ENCODE measurements at places on chromosomes 3 and 15. TPM values are rescaled to one million over a fixed set of nuclear protein-coding genes. Genes with fewer than 3 reads are reported as not detected.

The CPEB1 gene
- total RNA-seq = 1.6 TPM

DNA sequence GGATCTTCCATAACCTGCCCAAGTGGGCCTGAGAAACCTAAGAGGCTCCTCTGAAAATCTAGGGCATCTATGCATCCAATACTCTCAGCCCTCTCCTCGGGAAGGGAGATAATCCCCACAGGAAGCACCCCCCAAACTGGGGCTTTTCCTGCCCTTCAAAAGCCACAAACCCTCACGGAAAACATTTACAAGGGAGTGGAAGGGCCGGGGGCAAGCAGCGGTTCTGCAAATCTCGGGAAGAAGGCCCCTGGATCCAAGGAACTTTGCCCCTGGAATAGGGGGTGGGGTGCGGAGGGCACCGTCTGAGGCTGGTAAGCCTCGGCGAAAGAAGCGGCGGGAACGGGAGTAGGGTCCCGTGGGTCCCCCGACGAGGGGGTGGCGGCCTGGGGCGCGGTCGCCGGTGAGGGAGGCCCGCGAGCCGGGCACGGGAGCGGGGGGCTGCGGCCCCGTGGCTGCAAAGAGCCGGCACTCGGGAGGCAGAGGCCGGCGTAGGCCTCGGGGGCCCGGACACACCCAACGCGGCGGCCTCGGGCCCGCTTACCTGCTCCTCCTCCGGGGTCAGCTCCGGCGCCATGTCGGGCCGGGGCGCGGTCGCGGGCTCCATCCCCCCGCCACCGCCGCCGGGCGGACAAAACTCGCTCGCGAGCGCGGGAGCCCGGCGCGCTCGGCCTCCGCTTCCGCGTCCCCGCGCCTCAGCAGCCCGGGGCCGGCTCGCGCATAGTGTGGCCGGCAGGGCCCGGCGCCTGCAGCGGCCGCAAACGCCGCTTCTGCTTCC, 755 bp downstream of the PTPN9 start:
- DNase-seq = peak; percentile 15

- DNase-seq = no peak
These were observed 86.2 kb downstream of the EPHB1 start for GRCh38 chr3:134881305-134881704.

DNA sequence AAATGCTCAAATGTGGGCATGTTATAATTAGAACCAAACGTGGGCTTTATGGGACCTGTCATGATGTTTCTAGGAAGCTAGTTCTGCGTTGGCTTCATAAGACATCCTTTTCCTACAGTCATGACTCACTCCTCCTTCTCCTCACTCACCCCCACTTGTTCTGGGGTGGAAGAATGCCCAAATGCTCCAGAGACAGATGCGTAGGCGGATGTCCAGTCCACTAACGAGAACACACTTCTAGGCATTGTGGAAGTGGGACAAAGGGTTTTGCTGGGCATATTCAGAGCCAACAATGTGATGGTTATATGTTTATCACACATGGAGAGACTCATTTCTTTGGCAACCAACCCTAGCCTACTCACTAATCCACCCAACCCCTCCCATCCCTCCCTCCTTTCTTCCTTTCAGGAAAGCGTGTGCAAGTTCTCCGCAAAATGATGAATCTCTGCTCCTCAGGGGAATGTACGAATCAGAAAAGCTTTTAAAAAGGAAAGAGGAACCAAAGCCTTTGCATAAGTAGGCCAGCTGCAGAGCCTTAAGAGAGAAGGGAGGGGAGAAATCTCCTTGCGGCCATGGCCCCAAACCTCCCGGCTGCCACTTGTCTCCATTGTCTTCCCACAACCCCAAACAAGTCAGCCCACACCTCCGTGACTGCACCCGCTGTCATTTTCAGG, 123.0 kb upstream of the SPRED1 start:
- DNase-seq = peak; percentile 29

GRCh38 chr3:101248736-101249135, 71.6 kb downstream of the IMPG2 start:
- no peak for DNase-seq

The ZBTB47 gene
- 0.45 TPM for total RNA-seq

DNA sequence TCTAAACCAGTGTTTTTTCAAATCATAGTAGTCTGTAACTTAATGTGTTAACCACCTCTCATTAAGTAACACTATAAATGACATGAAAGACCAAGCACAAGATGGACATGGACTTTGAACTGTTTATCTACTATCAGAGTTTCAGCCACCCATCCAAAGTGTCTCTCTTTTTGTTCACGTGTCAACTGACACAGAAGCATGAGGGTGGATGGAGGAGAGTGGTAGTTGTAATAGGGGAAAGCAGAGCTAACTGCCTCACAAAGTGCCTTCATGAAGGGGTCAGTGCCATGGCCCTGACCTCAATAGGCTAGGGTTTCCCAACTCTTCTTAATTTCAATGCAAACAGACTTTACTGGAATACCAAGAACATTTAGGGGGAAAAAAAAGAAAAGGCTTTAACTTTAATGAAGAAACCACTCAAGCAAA, 32.1 kb upstream of the TRPM7 start:
- DNase-seq = no peak

DNA sequence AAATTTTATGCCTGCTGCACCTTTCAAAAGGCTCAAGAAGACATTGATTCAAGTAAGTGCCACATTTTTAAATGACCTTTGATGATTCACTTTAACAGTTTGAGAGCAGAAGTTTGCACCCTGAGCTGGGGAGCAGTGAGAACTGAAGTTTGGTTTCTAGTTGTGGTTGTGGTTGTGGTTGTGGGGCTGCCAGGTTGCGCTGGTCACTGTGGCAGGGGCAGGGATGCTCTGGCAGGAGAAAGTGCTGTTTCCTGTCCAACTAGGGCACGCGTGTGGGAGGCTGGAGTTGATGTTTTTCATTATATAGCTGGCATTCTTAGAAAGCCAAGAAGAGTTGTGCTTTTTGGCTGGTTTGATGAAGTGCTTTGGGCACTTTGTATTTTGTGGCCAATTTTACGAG, 339.7 kb upstream of the NR2F2 start:
- DNase-seq = peak; percentile 31

DNA sequence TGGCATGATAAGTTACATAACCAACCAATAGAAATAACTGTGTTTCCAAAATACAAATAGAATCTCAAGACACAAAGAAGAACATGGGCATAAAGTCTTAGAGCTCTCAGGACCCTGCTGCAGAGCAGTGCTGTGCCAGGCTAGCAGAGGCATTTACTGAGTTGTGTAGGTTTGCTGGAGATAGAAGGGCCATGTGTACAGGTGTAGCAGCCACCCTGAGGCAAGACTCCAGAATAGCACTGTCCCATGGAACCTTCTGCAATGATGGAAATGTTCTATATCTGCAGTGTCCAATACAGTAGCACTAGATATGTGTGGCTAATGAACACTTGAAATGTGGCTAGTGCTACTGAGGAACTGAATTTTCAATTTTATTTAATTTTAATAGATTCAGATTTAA, 267.0 kb upstream of the UMPS start:
- no peak for DNase-seq

- no peak for DNase-seq
These were observed 210.6 kb downstream of the TCF12 start for GRCh38 chr15:57129064-57129463.

DNA sequence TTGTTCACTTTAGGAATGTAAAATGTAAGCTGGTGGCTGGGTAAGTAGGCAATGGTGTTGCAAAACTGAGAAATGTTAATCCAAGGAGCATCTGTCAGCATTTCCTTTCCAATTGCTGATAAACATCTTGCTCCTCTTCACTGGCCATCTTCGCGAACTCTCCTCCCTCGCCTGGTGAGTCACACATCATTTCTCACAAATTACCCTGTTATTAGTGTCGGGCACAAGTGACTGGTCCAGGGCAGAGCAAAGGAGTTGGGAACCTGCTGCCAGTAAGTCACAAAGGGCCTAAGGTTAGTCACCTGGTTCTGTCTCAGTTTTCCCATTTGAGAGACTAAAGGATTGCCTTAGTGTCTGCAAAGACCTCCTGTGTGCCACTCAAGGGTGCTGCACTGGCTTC, 13.0 kb downstream of the CERS3 start:
- DNase-seq = no peak

DNA sequence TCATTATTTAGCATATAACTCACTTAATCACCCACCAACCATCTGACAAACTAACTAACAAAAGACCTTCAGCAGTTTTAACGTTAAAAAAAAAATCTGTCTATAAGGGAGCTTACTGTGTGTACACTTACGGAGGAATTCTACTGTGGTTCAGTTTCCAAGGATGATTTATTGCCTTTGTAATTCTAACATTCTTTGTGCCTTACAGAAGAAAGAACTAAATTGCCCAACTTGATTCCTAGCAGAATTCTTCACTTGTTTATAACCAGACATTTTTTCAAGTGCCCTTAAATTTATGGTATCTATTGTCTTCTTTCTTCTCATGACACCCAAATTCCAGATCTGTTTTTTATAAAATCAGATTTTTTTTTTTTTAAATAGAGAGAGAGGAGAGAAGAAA, 119.7 kb upstream of the IGSF10 start:
- DNase-seq = no peak

DNA sequence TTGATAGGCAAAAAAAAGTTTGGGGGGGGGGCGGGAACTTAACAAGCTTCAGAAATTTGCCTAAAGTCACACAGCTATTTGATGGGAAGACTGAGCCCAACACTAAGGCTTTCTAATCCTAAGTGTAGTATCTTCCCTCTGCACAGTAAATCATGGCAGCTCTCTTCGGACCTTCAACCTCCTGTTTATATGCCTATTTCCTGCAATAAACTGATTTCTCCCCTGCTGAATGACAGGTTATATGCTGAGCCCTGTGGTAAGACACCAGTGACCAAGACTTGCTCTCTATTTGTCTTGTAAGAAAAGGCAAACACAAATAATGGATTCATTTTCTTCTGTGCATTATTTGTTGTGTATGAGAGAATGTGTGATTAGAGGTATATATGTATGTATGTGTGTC, 355.8 kb upstream of the ARRDC4 start:
- no peak for DNase-seq

- DNase-seq = no peak
These were observed 36.0 kb upstream of the SKIL start for GRCh38 chr3:170321321-170322034.

- no peak for DNase-seq
These were observed 98.0 kb upstream of the SLC6A6 start for GRCh38 chr3:14304101-14305045.

The LMAN1L gene
- total RNA-seq = 0.11 TPM

The CIP2A gene
- total RNA-seq = 42.5 TPM

The TTLL13 gene
- total RNA-seq = 0.20 TPM

- DNase-seq = no peak
These were observed 82.4 kb downstream of the OXSM start for GRCh38 chr3:25872200-25872877.

- no peak for DNase-seq
These were observed 9.8 kb upstream of the TMEM40 start for GRCh38 chr3:12768579-12769527.

DNA sequence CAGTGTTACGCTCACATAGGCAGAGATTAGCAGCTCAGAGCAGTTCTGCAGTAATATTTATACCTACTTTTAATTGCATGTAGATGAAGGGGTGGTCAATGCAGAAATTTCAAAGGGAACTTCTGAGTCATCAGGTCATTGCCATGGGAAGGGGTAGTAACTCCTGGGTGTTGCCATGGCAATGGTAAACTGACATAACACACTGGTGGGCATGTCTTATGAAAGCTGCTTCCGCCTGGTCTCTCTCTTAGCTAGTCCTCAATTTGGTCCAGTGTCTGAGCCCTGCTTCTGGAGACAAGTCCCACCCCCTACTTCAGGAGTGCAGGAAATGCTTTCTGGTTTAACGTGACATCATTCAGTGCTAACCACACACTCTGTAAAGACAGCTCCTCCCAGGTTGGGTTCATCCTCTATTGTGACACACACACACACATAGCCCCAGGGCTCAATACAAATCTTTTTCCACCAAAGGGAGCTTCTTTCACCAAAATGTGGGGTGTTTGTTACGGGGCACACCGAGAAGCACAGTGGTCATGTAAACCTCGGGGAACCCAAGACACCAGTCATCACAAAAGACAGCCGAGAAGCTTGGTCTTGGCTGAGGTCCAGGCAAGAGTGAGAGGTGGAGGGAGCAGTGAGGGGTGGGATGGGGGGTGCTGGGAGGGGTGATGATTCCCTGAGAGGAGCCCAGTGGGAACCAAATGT, 74.5 kb downstream of the TLE3 start:
- DNase-seq = peak; percentile 72

- peak; percentile 65 for DNase-seq
These were observed 22.1 kb downstream of the SIAH2 start for GRCh38 chr3:150740733-150741496.

Data from activated CD8-positive, alpha-beta T cell treated with anti-CD3 and anti-CD28 coated beads for 36 hours (primary cell).